NCI-H1092 (cell line): ENCODE measurements at places on chromosomes 2 and 18.

DNA sequence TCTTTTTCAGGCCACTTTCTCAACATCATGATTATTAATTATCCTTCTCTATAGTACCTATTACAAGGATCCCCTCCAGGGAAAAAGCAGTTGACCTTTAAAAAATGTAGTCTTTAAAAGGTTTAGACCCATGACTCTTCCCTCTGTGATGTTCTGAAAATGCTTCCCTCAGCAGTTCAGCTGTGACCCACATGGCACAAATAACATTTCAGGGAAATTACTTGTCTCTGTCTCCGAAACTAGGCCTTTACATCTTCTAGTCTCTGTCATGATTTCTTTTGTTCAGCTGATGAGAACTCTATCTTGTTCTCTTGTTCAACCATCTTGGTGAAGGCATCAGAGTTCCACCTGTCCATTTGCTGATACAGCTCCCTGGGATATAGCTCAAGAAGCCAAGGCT lies 28.3 kb downstream of the LGALSL start:
- no peak for DNase-seq

DNA sequence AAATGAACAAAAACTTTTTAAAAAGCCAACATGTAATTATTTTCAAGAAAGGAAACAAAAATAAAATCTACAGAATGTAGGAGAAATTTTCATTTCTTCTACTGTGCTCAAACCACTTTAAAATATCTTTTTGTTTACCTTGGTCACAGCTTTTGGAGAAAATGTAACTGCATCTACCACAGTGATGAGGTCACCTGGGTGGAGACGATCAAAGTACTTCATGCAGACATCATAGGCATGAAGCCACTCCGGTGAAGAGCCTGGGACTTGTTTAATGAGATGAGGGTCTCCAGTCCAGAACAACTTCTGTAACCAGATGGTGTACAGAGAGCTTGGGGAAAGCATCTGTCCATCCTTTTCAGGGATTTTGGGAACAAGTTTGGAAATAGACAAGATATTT lies 285.8 kb downstream of the NBAS start:
- DNase-seq = no peak

DNA sequence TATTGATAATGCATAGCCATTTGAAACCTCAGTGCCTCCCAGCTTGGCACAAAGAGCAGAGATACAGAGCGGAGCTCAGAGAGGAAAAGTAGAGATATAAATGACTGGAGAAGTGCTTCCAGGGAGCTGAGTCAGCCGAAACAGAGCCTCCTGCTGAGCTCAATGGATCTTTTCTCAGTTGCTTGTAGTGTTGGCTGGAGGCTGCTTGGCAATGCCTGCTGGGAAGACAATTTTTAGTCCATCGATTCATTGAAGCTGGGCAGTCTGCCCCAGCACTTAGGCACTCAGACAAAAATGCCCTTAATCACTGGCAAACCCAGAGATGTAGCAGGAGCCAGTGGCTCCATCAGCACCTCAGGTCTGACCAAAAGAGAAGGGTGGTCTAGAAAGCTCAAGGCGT lies 81.3 kb upstream of the SETBP1 start:
- peak; percentile 42 for DNase-seq

- DNase-seq = no peak
Observed at GRCh38 chr2:205713086-205713485, 30.8 kb downstream of the NRP2 start.

- DNase-seq = no peak
Observed at GRCh38 chr2:208830203-208830602, 423.6 kb downstream of the PTH2R start.

- no peak for DNase-seq
Observed at GRCh38 chr2:35585972-35586371, 769.6 kb upstream of the CRIM1 start.

GRCh38 chr2:120291401-120292311 lies 39.0 kb downstream of the RALB start:
- no peak for DNase-seq

DNA sequence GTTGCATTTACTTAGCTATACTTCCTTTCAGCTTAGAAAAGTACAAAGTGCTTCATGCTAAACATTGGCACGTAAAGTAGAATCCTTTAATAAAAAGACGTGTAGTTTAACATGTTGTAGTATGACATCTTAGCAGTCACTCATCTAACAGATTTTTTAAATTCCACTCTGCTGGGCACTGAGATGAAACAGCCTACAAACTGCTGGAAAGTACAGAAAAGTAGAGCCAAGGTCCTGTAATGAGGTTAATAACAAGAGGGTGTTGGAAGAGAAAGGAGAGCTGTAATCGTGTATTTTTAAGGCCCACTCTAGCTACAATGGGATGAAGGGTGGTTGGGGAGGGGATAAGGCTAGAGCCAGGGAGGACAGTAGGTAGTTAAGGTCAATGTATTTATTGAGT lies 10.7 kb downstream of the CD8A start:
- DNase-seq = no peak

- DNase-seq = no peak
Observed at GRCh38 chr2:134370655-134371445, 117.0 kb downstream of the MGAT5 start.

GRCh38 chr2:675982-676646 lies 1.1 kb downstream of the TMEM18 start:
- DNase-seq = no peak

DNA sequence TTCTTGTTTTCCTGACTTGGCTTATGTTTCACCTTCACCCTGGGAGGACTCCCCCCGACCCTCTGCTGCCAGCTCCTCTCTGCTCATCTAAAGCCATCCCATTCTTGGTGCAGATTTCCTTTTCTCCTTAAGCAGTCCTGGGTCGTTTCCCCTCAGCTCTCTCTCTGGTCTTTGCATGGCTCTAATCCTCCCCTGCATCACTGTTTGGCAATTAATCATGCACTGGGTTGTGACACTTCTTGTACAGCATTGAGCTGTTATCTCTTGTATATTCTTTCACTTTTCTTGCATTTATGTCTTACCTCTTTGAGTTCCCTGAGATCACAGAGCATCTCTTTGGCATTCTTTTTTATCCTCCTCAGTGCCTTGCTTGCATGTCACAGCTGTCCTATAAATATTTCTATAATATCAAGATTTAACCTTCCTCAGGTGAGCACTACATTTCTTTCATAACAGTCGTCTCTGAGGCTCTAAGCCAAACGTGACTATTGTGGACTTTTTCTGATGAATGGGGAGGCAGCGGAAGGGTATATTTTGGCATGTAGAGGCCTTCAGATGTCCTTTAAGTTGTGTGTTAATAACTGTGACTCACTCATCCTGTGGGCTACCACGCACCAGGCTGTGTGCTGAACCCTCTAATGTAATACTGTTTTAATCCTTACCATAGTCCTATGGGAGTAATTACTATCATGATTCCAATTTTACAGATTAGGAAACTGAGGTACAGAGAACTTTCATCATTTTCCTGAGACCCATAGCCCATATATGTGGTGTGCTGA lies 507.5 kb downstream of the SLC4A3 start:
- no peak for DNase-seq

- DNase-seq = no peak
Observed at GRCh38 chr18:40907842-40908241, 1047.2 kb upstream of the PIK3C3 start.

GRCh38 chr2:200483729-200484198 lies 26.1 kb downstream of the KCTD18 start:
- DNase-seq = no peak

DNA sequence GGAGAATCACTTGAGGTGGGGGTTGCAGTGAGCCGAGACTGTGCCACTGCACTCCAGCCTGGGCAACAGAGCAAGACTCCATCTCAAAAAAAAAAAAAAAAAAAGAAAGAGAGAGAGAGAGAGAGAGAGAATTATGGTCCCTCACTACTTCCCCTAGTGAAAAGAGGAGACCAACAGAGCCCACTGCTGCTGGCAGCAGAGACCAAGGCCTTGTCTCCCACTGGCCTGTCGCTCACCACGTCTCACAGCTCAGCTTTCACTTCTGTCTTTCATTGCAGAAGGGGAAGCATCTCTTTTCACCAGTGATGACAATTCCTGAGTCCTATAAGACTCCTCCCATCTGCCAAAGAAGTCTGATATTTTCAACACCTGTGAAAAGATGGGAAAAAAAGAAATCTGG lies 81.3 kb downstream of the CLHC1 start:
- no peak for DNase-seq

GRCh38 chr2:42800981-42801380 lies 8.6 kb upstream of the HAAO start:
- no peak for DNase-seq

DNA sequence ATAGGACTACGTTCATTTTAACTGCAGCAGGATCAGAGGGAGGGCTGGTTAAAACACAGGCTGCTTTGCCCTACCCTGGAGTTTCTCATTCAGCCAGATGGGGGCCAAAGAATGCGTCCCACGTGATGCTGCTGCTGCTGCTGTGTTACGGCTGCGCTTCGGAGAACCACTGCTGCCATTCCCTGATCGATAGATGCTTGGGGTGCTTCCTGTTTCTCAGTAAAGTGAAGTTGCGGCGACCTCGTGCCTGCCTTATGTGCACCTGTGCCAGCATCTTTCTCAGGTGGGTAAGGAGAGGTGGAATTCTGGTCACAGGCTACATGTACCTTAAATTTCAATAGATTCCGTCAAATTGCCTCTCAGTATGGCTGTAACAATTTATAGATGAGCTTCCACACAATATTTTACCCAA lies 24.7 kb upstream of the TOGARAM2 start:
- DNase-seq = no peak

DNA sequence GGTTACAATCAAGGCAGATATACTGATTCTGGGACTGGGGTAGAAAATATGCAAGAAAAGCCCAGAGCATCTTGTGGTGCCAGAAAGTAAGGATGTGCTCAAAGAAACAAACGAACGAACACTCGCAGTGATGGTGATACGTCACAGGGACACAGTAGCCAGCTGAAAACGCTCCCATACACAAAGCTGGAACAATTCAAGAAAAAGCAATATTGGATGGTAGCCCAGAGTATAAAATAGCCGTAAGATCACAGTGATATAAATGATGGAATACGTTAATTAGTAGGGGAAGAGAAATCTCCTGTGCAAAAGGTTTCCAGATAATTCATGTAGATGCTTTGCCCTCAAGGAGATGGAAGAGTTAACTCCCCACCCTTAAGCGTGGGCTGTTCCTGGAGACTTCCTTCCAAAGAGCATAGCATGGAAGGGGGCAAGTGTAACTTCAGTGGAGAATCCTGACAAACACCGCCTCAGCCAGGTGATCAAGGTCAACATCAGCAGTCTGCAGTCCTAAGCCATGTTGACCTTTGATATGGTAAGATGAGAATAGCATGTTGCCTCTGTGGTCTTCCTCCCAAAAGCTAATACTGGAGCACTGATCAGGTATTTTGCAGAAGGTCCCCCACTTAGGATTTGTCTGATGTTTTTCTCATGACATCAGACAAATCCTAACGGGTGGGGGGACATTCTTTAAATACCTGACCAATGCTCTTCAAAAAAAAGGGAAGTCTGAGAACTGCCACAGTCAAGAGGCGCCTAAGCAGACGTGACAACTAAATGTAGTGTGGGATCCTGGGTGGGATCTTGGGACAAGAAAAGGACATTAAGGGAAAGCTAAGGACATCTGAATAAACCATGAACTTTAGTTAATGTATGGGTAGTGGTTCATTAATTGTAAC lies 99.0 kb downstream of the NCK2 start:
- DNase-seq = no peak

GRCh38 chr2:100894105-100894795 lies 74.3 kb downstream of the NPAS2 start:
- DNase-seq = no peak

DNA sequence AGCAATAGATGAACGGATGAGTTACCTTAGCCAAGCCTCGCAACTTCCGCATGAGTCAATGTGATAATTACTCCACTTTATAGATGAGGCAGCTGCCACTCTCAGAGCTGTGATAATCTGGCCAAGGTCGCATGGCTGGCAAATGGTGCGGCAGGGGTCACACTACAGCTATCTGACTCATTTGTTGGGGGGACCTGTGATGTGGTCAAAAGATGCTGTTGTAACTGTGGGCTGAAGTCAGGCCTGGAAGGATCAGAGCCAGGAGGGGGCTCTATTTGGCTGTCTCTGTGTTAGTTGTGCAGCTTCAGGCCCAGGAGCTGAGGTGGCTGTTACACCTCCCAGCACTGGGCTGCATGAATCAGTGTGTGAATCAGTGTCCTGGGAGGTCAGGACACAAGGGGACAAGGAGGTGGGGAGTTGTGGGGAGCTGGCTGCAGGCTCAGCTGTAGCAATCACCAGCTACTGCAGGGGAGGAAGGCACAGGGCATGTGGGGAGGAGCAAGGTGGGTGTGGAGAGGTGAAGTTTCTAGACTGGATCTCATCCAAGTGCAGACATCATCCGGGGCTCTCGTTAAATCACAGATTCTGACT lies 33.1 kb downstream of the NGEF start:
- no peak for DNase-seq

GRCh38 chr2:104443145-104443544 lies 410.8 kb upstream of the POU3F3 start:
- DNase-seq = no peak

DNA sequence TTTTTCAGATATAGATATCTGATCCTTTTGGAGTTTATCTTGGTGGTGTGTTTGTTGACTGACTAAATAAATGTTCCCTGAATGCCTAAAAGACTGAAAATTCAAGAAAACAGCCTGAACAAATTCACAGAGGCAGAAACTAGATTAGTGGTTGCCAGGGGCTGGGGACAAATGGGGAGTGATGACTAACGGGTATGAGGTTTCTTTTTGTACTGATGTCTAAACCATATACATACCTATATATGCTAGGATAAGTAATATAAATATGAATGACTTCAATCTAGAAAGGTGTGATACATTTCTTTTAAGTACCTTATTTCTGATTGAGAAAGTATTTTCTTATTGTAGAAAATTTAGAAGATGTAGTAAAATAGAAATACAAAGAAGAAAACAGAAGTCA lies 176.9 kb upstream of the PGAP1 start:
- DNase-seq = no peak

DNA sequence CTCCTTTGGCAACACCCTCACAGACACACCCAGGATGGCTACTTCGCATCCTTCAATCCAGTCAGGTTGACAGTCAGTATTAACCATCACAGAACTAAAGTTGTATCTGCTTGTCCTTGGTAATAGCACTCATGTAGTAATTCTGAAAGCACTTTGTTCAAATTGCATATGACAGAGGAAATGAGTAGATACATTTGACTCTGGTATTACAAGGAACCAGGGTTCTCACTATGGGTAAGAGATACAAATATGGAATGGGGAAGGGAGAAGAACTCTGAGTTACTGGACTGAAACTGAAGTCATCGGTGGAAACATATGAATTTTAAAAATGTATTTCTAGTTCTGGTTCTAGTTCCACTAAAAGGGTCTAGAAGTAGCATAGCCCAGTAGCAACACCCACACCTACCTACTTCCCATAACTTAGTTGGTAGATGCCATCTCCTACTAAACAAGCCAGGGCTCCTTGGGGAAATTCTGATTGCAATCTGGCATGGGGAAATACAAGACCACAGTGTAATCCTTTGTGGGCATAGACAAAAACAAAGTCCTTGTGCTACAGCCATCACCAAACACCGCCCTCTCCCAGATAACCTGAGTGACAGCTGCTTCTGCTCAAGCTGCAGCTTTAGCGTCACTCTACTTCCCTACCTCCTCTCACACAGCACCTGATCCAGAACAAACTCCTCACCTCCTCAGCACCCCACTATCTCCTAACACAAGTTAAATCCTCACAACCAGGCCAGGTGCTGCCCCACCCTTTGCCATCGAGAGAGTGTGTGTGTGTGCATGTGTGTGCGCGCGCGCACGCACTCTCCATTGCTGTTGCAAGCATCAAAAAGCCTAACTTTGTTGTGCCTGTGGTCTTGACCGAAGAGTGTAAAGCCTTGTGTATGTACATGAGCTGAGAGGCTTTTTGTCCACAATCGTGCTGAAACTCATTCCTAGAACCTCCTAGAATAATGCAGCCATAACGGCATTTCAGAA lies 31.4 kb upstream of the CD226 start:
- DNase-seq = no peak

GRCh38 chr18:67845035-67845434 lies 328.5 kb upstream of the DSEL start:
- no peak for DNase-seq
